ENCODE measurements at places on chromosomes 1 and 21. TPM values are rescaled to one million over a fixed set of nuclear protein-coding genes. Genes with fewer than 3 reads are reported as not detected.

Gene CCDC28B
- total RNA-seq: 8.9 TPM

Gene SPATA45
- total RNA-seq: not detected

Gene C2CD4D
- total RNA-seq: not detected

Gene OR2G6
- not detected for total RNA-seq

Gene NECTIN4
- 0.13 TPM for total RNA-seq

Gene AVPR1B
- total RNA-seq: not detected

Gene OR2T11
- total RNA-seq: not detected

Gene HSF2BP
- 2.8 TPM for total RNA-seq

Gene ZBTB8A
- total RNA-seq: 6.9 TPM

Gene KCNT2
- 6.6 TPM for total RNA-seq

Gene FMO1
- total RNA-seq: not detected

Gene USH2A
- total RNA-seq: under 0.01 TPM

Gene TIAM1
- total RNA-seq: 2.8 TPM

Gene RYR2
- total RNA-seq: not detected

Gene S100A3
- 1.7 TPM for total RNA-seq

Gene FAM131C
- 0.85 TPM for total RNA-seq

Gene UBE2U
- total RNA-seq: not detected

Gene ZNF683
- total RNA-seq: not detected

Gene OR14K1
- total RNA-seq: not detected

Gene OVAAL
- total RNA-seq: not detected

Gene GPR25
- total RNA-seq: not detected

Gene LRRC38
- total RNA-seq: not detected

Gene POU3F1
- not detected for total RNA-seq

Gene SGIP1
- 29.0 TPM for total RNA-seq

Gene TRIM58
- 0.13 TPM for total RNA-seq

Gene ATP6V1G3
- not detected for total RNA-seq

All from smooth muscle cell of the pulmonary artery (primary cell).